ENCODE measurements at places on chromosomes 2 and 18.

DNA sequence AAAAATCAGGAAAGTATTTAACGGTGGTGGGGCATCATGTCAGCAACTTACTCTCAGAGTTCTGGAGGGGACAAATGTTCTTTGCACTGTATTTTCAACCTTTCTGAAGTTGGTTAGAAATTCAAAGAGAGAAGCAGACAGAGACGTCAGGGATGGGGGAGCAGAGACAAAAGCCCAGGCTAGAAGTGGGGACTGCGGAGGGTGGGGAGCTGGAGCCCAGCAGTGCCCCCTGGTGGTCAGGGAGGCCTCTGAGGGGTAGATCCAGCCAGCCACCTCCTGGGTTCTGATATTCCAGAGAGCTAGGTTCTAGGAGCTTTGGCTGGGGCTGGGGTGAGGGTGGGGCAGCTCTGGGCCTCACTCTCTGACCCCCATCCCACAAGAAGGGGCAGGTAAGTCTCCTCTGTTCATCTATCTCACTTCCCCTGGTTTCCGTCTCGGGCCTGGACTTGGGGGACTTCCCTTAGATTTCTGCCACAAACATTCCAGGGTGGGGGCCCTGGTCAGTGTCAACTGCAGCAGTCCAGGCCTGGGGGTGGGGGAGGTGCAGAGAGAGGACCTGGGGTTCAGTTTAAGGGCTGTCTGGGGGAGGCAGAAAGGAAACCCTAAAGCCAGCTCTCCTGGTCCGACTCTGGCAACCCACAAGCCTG lies 8.9 kb downstream of the TNS1 start:
- DNase-seq = peak; percentile 71

- no peak for DNase-seq
Measured at GRCh38 chr18:38883111-38883510, 1317.5 kb upstream of the CELF4 start.

DNA sequence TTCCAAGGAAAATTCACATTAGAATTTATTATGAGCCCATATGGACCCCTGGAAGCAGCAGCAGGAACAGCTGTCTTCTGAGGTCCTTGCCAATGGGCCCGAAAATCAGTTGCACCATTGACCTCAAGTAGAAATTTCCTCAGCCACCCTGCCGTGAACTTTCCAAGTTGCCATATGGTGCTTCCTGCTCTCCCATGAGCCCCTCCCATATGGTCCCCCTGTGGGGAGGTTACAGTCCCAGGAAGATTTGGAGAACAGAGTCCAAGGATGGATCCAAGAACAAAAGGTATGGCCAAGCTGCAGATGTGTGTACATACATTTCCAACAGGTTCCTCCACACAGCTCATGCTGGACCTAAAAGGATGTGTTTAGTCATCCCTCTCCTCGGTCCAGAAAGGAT lies 34.6 kb downstream of the DIPK1C start:
- DNase-seq = no peak

GRCh38 chr2:49359721-49360406 lies 205.5 kb upstream of the FSHR start:
- no peak for DNase-seq

GRCh38 chr2:17804358-17804757 lies 11.9 kb upstream of the MSGN1 start:
- no peak for DNase-seq

DNA sequence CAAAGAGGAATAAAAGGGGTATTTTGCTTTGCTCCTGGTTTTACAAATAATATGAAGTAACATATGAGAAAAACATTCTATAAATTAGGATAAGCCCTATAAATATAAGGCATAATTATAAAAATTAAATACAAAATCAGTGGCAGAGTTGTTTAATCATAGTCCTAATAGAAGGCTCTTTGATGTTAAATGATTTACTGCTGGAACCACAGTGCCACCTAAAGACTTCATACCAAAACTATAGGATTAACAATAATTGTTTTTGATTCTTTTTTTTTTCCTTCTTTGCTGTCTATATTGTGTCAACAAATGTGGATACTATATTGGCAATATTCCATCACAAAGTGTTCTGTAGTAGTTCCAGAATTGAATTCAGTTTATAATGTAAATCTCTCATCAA lies 837.7 kb upstream of the SLC39A10 start:
- no peak for DNase-seq

All from right lobe of liver (tissue), 6 donors.